ENCODE measurements at places on chromosomes 3 and 15.

- DNase-seq = no peak
Measured at GRCh38 chr3:140843656-140844055, 98.0 kb upstream of the SLC25A36 start.

GRCh38 chr3:58697561-58697960 is 31.0 kb upstream of the FAM3D start:
- DNase-seq = no peak

DNA sequence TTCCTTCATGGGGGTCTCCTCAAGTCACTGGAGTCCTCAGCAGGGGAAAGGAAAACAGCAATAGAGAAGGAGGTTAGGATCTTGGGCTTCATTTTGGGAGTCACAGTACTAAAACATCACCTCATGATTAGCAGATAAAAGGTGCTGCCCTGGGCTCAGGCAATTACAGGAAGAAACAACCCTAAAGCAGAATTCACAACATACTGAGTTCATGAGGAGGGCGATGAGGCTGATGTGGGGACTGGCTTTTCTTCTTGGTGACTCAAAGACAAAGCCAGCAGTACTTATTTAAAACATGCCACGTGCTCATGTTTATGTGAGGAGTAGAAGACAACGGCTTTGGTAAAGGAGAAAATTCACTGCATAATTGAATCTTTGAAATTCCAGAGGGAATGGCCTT is 822.3 kb upstream of the CFAP20DC start:
- no peak for DNase-seq

GRCh38 chr15:55969582-55969981 is 23.8 kb downstream of the NEDD4 start:
- no peak for DNase-seq

DNA sequence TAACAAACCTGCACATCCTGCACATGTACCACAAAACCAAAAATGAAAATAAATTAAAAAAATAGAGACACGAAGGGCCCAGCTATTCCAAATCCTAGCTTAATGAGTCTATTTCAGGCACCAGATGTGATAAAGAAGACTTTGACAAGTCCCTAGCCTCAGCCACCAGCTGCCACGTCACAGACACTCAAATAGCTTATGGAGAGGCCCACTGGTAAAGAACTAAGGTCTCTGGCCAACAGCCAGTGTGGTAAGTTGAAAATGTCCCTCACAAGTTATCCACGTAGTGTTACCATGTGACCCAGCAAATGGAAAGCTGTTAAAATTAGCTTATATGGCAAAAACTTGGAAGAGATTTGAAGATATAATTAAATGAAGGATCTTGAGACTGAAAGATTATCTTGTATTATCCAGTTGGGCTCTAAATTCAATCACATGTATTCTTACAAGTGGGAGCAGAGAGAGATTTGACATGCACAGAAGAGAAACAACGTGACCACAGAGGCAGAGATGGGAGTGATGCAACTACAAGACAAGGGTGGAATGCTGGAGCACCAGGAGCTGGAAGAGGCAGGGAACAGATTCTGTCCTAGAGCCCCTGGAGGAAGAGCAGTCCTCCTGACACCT is 10.9 kb downstream of the ACSBG1 start:
- DNase-seq = peak; percentile 21

DNA sequence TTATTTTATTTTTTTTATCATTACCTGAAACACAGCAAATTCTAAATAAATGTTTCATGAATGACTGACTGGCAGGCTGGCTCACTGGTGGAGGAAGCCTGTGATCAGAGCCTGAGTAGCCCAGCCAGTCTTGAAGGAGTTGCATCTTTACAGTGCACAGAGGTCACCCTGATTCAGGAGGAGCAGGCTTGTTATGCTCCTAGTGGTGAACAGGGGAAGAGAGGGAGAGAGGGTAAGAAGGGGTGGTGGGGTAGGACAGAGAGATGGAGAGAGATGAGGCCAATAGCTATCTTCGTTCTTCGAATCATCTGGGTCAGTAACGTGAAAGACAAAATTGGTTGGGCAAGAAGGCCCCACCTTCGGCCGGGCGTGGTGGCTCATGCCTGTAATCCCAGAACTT is 202.6 kb upstream of the MCTP2 start:
- no peak for DNase-seq

DNA sequence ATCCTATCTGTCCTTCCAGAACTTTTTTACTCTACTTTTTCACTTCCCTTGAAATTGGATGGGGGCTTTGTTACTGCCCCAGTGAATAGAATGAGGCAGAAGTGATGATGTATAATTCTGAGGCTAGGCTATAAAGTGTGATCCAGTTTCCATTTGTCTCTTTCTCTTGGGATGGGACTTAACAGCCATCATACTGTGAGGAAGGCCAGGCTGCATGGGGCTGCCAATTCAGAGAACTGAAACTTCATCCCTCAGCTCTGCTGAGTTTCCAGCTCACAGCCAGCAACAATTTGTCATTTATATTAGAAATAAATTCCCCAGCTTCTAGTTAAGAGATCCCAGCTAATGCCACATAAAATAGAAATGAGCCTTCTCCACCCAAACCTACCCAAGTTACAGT is 504.0 kb upstream of the TGFBR2 start:
- no peak for DNase-seq

- DNase-seq = no peak
Measured at GRCh38 chr15:84034578-84035398, 200.8 kb upstream of the GOLGA6L4 start.

DNA sequence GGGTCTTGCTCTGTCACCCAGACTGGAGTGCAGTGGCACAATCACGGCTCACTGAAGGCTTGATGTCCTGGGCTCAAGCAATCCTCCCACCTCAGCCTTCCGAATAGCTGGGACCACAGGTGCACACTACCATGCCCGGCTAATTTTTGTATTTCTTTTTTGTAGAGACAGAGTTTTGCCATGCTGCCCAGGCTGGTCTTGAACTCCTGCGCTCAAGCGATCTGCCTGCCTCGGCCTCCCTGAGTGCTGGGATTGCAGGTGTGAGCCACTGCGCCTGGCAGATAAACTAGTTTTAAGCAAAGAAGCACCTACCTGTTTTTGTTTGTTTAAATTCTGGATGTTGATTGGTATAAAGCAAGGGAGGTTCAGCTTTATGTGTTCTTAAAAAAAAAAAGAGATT is 170.6 kb upstream of the GOLIM4 start:
- DNase-seq = no peak
